ENCODE measurements at places on chromosomes 3 and 15. TPM values are rescaled to one million over a fixed set of nuclear protein-coding genes. Genes with fewer than 3 reads are reported as not detected.

REC114 gene
- not detected for total RNA-seq

GRCh38 chr3:86743233-86743632, 247.7 kb downstream of the VGLL3 start:
- no peak for DNase-seq

GRCh38 chr3:182220013-182220412, 508.3 kb downstream of the SOX2 start:
- DNase-seq, result no peak

ST8SIA2 gene
- total RNA-seq, result not detected

EMC7 gene
- total RNA-seq, result 63.0 TPM

DNA sequence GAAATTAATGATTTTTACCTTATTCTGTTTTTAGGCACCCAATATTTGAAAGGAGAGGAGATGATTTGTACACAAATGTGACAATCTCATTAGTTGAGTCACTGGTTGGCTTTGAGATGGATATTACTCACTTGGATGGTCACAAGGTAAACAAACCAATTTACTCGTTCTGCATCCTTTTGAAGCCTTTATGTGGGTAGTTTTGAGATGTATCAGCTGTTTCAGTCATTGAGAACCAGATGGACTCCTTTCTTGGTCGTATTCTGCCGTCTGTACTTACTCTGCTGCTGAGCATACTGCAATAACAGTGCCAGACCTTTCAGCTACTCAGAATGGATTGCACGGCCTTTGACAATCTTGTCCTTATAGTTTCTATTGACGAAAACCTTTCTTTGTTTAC, 13.3 kb downstream of the DNAJB11 start:
- no peak for DNase-seq

DNA sequence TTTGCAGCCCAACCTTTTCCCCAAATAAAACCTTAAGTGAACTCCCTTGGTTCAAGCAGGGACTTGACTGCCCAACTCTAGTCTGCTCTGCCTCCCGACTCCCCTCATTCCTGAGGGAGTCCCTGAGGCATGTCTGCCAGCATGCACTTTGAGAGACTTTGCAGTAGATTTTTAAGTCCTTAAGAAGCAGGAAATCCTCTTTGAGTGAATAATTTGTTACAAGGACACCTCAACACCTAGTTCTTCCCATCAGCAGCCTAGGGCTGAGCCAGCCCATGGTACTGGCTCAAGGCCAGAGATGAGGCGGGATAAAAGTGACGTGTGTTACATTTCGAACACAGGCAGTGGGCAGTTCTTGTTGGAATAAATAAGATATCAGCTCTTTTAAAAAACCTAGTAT, 204.3 kb upstream of the SLC2A2 start:
- no peak for DNase-seq

GRCh38 chr15:64909546-64909945, 2.2 kb upstream of the ANKDD1A start:
- DNase-seq, result no peak

- no peak for DNase-seq
Measured at GRCh38 chr3:53845103-53845880, 927 bp downstream of the CHDH start.

Measured in activated naive CD8-positive, alpha-beta T cell treated with anti-CD3 and anti-CD28 coated beads for 36 hours (primary cell).